ENCODE measurements at places on chromosomes 4 and X. TPM values are rescaled to one million over a fixed set of nuclear protein-coding genes. Genes with fewer than 3 reads are reported as not detected.

DNA sequence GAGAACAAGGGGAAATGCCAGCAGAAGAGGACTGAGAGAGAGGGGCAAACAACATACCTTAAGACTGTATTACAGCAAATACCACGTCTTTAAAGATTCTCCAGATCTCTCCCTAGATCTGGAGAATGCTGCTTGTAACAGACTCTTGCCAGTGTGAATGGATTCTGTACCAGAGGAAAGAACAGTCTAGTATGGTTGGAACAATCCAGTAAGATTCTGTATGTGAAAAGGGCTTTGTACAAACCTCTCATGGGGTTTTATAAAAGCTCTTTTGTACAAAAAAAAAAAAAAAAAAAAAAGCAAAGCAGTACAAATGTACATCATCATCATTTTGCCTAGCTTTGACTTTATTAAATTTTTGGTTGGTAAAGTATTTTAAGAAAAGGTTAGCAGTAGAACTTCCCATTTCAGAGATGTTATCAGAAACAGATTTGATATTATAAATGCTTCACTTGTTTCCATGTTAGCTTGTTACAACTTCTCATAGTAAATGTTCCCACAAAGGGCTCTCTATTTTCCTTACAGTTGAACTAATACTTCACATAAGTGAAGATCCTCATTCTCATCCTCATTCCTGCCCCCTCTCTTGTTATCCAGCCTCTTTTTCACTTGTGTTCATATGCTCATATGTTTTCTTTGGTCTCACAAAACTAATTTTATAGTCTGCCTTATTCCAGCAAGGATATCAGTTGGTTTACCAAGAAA is 144.2 kb downstream of the EDA start:
- no peak for DNase-seq

GRCh38 chr4:58732973-58733372 is 1622.8 kb upstream of the IGFBP7 start:
- DNase-seq, result no peak

Gene DSPP
- not detected for polyA plus RNA-seq

GRCh38 chr4:153497988-153498967 is 32.1 kb downstream of the TMEM131L start:
- DNase-seq, result no peak

DNA sequence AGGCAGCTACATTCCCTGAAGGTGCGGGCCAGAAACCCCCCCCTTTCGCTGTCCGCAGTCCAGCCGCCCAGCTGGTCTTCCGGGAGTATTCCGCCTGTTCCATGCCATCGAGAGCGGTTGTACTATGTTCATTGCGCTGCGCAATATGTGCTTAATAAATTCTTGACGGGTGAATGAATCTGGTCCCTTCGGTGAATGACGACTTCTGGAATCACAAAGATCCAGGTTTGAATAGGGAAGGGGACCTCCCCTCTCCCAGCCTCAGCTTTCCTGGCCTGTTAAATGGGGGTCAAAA is 777 bp upstream of the TFE3 start:
- no peak for DNase-seq
